ENCODE measurements at places on chromosomes 7 and 10.

GRCh38 chr7:148286150-148286549, 304.4 kb upstream of the C7orf33 start:
- no peak for DNase-seq

- no peak for DNase-seq
These were observed 20.4 kb downstream of the SSMEM1 start for GRCh38 chr7:130227883-130228575.

DNA sequence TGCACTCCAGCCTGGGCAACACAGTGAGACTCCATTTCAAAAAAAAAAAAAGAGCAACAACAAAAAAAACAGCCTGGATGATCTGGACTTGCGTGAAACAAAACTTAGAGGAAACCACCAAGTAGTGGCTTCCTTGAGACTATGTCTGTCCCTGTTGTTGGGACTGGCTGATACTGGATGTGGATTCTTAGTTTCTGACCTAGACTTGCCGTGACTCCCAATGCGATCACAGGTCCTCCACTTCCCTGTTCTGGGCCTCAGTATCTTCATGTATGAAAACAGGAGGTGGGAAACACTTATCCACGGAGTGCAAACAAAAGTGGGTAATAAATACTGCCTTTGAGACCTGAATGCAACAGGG, 125.7 kb downstream of the PRPF18 start:
- DNase-seq = no peak

DNA sequence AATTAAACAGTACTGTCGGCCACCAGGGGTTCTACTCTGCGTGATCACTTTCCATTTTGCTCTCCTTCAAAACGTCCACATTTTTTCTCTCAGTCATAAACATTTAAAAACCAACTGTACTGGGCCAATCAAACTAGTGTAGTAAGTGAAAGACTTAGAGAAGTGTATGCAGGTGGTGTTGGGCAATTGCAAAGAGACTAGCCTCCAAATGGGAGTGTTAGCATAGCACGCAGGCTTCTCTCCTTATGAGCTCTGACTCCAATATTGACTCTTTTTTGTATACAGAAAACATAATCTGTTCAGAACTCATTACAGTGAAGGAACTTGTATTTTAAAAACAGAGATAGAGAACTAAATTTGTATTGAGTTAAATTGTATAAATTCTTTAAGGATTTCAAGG, 150.6 kb downstream of the SDK1 start:
- no peak for DNase-seq

All from Jurkat, Clone E6-1 (cell line).